ENCODE measurements at places on chromosomes 5 and 9.

DNA sequence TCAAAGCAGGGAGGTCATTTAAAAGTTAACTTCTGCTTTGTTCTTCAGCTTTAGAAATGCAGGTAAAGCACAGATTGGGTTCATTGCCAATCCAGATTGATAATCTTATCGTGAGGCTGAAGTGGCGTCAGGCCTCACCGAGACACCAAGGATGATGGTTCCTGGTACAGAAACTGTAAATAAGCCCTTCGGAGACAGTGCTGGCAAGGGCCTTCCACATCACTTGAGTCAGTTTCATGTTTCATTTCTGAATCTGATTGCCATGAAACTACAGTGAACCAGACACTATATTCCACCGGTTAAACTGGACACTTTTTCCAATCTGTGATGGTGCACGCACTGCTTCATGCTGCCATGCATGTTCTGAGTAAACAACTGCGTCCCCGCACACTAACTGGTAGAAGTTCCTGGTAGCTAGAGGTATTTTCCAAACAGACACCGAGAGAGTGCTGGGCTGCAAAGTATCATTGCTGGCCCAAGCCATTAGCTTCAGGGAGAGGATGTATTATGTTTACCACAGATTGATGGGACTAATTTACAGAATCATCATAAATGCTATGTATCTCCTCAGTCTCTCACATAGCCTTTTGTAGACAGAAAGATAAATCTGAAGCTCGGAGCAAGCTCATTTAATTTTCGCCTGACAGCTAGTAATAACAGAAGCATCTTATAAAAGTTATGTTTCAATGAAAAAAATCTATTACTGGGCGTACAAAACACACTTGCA, 336.1 kb downstream of the GLIS3 start:
- DNase-seq = no peak

- DNase-seq = no peak
Measured at GRCh38 chr9:115891929-115892328, 261.7 kb upstream of the PAPPA start.

DNA sequence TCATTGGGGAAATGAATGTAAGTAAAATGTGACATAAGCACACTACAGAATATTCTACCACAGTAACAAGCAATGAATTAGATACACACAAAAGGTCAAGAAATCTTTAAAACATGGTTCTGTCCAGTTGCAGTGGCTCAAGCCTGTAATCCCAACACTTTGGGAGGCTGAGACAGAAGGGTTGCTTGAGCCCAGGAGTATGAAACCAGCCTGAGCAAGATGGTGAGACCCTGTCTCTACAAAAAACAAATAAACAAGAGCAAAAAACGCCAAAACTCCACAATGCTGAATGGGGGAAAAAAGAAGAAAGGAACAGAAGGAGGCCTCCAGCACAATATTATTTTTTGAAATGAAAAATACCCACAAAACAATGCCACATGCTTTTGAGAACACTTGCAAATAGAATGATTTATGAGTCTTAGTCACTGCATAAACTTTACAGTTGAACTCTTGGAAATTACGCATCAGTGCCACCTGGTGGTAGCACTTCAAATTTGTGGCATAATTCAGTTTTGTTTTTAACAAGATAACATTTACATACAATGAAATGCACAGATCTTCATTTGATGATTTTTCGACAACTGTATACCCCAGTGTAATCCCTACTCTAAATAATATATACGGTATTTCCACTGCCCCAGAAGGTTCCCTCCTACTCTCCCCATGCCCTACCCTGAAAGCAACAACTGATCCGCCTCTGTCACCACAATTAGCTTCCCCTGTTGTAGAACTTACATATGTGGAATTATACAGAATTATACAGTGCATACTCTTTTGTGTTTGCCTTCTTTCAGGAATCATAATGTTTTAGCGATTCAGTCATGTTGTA, 14.4 kb upstream of the SPINK4 start:
- DNase-seq = no peak

DNA sequence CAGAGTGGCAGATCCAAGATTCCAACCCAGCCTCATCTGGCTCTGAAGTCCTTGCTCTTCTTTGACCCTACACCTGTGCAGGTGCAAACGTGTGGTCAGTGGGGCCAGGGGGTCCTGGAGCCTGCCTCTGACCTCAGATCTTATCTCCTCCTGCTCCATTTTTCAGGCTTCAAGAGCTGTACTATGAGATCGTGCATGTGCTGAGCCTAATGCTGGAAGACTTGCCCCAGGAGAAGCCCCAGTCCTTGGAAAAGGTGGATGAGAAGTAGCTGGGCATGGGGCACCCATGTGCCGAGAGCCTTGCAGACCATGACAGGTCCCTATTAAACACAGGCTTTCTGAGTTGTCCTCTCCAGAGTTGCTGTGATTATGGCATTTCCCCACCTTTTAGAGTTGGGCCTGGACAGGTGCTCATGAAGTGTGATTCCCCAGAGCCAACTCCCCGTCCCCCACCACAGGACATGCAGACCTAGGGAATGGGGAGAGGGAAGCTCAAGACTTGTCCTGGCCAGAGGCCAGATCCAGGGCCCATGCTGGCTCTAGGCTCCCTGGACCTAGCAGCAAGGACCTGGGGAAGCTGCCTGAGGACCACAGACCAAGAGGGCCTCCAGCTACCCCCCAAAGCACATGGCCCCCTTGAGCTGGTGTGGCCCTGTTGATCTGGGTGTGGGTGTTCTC, 22.5 kb downstream of the PITX1 start:
- no peak for DNase-seq

DNA sequence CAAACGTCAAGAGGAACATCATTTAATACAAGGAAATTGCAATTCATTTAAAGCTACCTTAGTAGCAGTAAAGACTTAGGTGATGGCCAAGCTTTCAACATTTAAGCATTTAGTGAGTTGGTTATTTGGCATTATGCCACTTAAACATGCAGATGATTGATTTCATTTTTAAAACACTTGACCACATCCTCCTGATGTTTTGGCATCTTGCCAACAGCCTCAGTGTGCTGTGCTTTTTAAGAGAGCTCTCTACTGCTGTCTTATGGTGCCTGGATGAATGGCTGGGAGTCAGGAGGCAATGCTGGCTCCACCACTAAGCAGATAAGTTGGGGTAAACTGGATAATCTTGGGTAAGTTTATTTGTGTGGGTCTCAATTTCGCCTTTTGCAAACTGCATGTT, 364.5 kb downstream of the MAN2A1 start:
- peak; percentile 4 for DNase-seq

- DNase-seq = no peak
Measured at GRCh38 chr5:179186801-179187200, 126.6 kb downstream of the ZNF354C start.

- no peak for DNase-seq
Measured at GRCh38 chr5:116674881-116675625, 100.4 kb upstream of the SEMA6A start.

DNA sequence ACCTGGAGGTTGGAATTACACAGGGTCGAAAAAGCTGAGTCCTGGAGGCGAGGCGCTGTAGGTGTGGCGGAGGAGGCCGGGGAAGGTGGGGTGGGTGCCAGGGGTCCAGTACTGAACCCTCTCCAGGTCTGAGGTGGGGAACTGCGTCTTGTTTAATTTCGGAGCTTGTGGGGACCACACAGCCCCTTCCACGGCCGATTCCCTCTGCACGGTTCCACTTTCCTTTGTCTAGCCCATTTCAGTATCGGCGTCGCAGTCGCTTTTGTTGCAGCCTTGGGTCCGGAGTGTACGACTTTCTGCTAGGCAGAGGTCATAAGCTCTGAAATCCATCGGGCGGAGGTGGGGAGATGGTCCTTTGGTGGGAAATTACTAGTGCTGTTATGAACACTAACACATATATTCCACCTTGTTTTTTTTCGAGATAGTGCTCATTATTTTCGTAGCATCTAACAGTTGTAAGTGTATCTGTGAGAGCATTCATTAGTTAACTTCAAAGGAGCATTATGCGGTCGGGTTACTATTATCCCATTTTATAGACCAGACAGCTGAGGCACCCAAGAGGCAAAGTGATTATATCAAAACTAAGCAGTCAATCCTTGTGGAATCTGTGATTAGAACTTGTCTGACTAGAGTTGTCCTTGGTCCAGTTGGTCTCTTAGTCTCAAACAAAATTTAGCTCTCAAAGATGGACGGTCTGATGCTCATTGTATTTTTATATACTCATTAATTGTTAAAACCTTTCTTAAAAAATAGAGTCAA, 737 bp downstream of the RNF180 start:
- no peak for DNase-seq

DNA sequence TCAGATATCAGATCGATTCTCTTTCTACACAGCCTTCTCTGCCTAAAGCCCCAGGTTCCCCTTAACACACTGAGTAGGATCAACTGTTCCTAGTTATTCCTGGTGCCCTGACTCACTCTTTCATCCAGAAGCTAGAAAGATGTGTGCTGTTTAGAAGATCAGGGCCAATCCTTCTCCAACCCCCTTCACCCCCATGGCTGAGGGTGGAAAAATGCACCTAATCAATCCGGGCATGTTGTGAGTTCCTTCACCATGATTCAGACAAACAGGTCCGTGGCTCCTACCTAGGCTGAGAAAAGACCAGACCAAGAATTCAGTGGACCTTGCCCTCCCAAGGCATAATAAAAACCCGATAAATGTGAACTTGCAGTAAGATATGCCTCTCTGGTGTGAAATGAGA, 85.4 kb upstream of the EQTN start:
- DNase-seq = no peak

Data from esophagus squamous epithelium (tissue), 5 donors.